ENCODE measurements at places on chromosomes 16 and 17.

- DNase-seq = no peak
These were observed 8.1 kb upstream of the TMEM100 start for GRCh38 chr17:55730808-55731207.

DNA sequence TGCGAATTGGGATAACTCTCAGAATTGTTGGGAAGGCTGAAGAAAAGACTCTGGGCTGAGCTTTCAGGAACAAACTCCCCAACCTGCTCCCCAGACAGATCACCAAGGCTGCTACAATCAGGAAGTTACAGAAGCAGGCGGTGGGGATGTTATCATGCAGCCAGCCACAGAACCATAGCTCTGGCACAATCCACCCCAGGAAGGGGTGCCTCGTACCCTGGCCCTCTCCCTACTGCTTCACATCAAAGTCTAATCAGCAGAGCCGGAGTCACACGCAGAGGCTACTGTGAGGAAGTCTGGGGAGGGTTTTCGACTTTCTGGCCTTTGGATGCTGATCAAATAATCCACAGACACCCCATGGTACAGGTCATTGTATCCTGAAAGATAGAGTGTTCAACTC is 86.8 kb downstream of the NTN1 start:
- no peak for DNase-seq

GRCh38 chr17:79838522-79839274 is 542 bp downstream of the CBX4 start:
- DNase-seq = peak; percentile 67

DNA sequence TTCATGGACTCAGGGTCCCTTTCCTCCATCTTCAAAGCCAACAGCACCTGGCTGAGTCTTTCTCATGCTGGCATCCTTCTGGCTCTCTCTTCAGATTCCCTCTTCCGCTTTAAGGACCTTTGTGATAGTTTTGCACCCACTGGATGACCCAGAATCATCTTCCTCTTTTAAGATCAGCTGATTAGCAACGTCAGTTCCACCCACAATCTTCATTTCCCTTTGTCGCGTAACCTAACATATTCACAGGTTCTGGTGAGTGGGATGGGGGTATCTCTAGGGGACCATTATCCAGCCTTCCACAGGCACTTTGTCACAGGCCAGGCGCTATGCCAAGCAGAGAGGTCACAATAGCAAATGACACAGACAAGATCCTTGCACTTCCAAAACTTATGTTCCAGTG is 593.8 kb downstream of the MAF start:
- DNase-seq = no peak

DNA sequence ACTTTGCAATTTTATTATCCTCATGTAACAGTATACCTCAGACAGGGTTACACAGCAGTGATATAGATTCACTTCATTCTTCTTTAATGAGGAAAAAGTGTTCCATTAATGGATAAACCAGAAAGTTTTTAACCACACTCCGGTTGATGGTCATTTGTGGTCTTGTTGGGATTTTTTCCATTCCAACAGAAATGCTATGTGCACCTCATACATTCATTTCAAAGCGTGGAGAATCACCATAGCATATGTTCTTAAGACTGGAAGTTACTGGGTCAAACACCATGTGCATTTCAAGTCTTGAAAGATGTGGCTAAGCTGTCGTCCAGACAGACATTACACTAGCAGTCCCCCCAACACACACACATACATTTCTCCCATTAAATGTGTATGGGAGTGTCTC is 245.8 kb upstream of the CDH5 start:
- no peak for DNase-seq

DNA sequence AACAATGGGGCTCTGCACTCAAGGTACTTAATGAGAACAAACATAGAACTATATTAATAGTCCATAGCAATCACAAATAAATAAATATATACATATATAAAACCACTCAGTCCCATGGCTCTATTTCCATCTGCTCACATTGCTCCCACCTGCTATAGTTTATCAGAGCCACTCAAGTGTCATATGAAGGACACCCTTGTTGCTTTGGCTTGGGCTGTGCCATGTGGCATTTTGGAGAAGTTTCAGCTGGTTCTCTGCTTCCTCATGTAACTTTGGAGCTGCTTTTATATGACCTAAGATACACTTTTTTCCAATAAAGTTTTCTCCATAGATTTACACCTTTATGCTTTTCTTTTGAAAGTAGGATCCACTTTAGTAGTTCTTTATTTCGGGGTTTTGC is 126.4 kb downstream of the KCNJ2 start:
- no peak for DNase-seq

- no peak for DNase-seq
These were observed 179.9 kb downstream of the SEC14L1 start for GRCh38 chr17:77320485-77321256.

DNA sequence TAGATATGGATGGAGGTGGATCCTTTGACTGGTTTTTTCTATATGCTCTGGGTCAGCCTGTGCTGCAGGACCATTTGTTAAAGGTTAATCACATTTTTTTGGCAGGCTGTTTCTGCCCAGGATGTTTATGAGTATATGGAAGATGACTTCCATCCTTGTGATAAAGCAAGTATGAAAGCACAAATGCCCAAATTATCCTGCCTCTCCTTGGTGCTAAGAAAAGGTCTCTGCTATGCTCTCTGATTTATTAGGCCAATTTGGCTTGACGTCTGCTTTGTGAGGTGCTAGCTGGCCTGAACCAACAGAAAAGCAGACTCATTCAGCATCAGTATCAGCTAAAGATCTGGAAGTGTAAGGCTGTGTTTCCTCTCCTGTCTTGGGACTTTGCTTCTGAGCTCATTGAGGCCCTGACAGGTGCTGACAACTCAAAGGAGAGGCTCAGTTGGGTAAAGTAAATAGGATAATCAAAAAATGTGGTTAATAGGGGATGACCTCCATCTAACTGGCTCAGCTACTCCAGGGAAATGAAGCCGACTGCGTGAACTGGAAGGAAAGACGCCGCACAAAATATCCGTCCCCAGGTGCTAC is 15.2 kb downstream of the ANKRD40 start:
- DNase-seq = no peak

DNA sequence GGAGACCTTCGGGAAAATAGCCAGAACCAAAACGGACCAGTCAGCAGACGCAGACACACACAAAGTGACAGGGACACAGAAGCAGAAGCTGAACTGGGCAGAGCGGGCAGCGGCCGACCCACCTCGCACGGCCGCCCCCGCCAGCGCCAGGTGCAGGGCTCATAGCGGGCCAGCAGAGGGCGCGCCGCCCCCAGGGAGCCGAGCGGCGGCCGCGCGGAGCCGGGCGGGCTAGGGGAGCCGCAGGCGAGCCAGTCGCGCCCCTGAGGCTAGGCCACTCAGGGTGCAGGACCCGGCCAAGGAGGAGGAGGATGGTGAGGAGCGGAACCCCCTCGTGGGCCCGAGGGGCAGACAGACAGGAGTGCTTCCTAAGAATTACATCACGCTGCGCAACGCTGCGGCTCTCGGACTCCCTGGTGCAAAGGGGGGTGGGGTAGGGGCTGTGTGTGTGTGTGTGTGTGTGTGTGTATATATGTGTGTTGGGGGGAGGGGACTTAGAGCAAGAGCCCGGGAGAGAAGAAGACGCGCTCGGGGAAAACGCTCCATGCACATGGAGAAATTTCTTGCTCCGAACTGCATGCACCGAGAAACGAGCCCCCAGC is 913 bp upstream of the NOG start:
- DNase-seq = peak; percentile 83

DNA sequence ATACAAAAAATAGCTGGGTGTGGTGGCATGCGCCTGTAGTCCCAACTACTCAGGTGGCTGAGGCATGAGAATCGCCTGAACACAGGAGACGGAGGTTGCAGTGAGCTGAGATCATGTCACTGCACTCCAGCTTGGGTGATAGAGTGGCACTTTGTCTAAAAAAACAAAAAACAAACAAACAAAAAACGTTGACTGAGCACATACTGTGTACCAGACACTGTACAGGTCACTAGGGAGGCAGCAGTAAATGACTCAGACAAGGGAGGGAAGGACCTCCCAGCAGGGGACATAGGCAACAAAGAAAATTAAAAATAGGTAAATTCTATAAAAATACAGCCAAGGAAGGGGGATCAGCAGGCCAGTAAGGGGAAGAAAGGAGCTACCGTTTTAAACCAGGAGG is 64.3 kb downstream of the SOCS1 start:
- DNase-seq = no peak

- peak; percentile 40 for DNase-seq
These were observed 466 bp downstream of the WDR90 start for GRCh38 chr16:649631-650030.

DNA sequence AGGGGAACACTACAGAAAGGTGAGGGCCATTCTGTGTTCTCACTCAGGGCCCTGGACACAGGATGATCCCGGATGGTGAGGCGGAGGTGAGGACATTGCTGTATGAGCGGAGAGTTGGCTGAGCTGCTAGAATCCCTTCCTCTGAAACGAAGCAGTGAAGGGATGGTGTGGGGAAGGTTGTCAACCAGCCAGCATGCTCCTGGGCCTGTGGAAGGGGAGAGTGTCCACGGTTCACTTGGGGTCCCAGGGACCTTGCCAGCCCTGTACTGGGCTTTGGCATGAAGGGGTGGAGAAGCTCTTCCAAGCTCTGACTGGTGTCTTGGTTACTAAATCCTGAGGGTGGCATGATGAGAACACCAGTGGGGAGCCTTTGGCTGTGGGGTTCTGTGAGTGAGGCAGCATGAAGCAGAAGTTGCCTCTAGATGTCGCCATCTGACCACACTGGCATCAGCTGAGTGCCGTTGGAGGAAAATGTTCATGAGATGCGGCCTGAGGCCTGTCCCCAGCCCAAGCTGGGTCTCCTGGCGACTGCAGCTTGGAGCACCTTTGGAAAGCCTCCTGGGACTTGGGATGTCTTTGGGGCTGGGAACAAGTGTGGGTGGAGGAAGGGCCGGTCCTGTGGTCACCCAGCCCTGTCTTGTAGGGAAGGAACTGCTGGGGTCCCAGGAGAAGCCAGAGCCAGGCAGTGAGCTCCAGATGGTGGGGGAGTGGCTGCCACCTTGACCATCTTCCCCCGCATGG is 14.8 kb downstream of the PDP2 start:
- peak; percentile 70 for DNase-seq

DNA sequence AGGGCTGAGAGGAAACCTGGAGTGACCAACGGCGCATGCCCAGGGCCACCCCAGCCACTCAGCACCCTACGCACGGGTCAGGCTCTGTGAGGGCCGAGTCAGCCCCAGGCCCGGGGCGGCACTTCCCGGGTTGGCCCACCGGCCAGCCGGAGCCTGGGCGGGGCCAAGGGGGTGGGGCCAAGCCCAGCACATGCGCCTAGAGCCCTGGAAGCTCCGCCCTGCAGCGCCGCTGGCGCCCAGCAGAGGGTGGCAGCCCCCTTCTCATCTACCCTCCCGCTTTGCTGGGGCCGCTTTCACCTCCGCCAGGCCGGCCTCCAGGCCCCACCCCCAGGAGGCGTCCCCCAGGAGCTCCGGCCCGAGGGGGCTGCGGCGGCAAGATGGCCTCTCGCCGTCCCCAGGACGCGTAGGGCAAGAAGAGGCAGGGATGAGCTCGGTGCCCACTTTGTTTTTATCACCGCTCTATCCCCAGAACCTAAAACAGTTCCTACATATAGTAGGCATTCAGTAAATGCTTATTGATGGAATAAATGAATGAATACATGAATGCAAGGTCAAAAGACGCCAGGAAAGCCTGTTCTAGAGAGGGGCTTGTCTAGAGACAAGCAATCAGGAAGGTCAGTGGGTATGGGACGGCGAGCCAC is 31.3 kb downstream of the MYO18A start:
- peak; percentile 96 for DNase-seq

DNA sequence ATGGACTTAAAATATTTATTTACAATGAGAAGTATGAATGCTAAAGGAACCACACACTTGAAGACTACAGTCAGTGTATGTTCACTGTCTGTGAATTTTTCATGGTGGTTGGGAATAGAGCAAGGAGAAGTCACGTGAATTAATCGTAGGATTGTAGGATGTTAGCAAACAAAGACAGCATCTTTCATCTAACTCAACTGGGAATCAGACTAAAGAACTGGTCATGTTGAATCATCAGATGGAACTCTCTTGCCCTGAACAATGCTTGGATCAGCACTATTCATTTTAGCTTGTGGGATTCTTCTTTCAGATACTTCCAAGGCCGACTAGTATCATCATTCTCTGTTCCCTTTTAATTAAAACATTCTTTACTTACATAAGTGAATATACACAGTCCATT is 18.1 kb downstream of the KCNJ2 start:
- DNase-seq = no peak

- DNase-seq = no peak
These were observed 16.9 kb downstream of the BLMH start for GRCh38 chr17:30274887-30275286.

DNA sequence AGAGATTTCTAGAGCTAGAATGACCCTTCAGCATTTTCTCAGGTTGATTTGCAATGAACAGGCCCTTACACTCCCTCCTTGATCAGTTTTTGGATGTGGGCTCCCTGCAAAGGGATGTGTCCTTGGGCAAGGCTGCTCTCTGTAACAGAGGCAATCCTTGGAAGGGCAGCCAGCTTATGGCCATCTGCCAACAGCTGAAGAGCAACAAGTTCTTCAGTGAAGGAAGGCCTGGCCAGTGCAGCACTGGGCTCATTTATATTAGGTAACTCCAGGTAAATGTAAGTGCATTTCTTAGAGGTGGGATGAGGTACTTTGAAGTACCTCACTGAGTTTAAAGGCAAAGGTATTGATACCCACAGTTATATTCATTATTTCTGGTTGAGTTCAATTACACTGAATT is 114.3 kb upstream of the KCNJ16 start:
- no peak for DNase-seq

- no peak for DNase-seq
These were observed 29.0 kb downstream of the HYDIN start for GRCh38 chr16:71201556-71201955.

DNA sequence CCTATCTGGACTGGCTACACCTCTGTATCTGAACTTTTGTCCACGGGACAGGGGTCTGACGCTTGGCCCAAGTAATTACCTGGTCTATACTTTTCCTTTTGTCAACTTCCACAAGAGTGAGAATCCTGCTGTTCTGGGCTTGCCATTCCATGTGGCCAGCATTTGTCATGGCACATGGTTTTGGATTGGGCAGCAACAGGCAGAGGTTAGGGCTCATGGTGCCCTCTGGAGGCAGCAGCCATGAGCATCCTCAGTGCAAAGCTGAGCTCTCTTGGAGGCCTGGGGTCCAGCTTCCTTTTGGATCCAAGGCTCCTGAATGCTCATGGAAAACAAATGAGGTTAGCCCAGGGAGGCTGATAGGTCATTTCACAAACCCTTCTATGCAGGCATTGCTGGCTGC is 7.5 kb upstream of the EDC4 start:
- DNase-seq = no peak

- no peak for DNase-seq
These were observed 947 bp downstream of the DDX42 start for GRCh38 chr17:63774969-63775265.

GRCh38 chr17:81487487-81488275 is 24.9 kb downstream of the ACTG1 start:
- DNase-seq = peak; percentile 87
